Putamen (tissue), 1 donor: ENCODE measurements at places on chromosomes 11 and 22.

- no peak for DNase-seq
These were observed 132.5 kb downstream of the CACNA1I start for GRCh38 chr22:39703091-39703490.

- DNase-seq, result peak; percentile 16
These were observed 808 bp upstream of the MSANTD2 start for GRCh38 chr11:124801014-124801413.

DNA sequence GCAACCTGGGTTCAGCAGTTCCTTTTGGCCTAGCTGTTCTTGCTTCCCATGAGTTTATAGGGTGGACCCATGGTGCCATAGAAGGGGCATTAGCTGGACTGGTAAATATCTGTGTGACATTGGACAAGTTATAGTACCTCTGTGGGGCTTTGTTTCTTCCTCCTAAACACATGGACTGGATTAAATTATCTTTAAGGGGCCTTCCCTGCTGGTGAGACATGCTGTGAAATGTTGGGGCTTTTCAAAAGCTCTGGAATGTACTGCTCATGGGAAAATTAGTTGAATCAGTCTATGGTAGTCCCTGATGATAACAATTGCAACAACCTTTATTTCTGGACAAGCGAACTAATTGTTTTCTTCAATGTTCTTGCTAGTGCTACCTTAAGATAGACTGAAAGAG lies 276.2 kb downstream of the BLID start:
- DNase-seq, result no peak

GRCh38 chr11:99098751-99099150 lies 78.0 kb downstream of the CNTN5 start:
- DNase-seq, result no peak

DNA sequence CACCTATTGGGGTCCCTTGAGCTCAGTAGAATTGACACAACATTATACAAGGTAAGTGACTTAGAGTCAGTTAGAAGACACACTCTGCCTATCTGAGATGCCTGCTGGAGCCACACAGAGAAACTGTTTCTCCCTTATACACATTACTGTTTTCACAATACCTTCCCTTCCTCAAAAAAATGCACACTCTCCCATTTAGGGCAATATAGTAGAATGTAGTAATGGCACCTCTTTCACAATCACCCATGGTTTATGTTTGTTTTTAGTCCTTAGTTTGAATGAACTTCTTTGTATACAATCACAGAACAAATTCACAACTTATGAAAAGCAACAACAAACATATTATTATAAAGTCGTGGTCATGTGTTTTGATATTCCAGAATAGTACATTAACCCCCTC lies 14.3 kb downstream of the OR52H1 start:
- no peak for DNase-seq

DNA sequence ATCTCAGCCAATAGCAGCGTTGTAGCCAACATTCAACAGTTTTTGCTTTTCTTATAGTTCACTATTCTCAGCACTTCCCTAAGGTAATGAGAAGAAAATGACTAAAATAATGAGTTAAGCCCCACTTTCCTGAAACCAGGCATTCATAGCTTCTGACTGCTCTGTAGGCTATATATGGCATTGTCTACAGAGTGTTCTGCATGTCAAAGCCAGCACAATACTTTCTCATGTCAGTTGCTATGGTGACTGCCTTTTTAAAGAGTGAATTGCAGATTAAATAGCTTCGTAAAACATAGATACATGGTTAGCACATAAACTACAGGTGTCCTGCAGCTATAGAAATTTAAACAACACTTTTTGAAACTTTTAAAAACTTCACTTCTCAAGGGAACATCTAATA lies 1256.1 kb upstream of the CNTN5 start:
- no peak for DNase-seq

- no peak for DNase-seq
These were observed 34.9 kb upstream of the CD82 start for GRCh38 chr11:44530413-44531115.

- DNase-seq, result peak; percentile 65
These were observed 1.9 kb downstream of the ELMOD1 start for GRCh38 chr11:107592813-107593212.

GRCh38 chr22:31160328-31160978 lies 471 bp downstream of the RNF185 start:
- peak; percentile 20 for DNase-seq

DNA sequence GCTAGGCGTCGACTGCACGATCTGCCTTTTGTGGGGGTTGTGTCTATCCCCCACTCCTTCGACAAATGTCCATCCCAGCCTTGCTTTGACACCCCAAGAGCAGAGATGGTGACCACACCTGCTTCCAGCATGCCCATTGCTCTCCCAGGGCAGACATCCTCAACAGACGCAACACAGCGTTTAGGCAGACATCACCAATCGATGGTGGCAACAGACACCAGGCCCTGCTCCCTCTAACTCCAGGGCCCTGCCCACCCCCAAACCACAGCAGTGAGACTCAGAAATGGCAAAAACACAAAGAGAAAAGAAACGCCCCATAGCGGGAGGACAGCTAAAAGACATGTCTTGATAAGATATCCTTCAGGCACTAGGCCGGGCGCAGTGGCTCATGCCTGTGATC lies 150.9 kb downstream of the CRYBB2 start:
- DNase-seq, result no peak

GRCh38 chr11:206002-206384 lies 1.2 kb downstream of the BET1L start:
- no peak for DNase-seq

DNA sequence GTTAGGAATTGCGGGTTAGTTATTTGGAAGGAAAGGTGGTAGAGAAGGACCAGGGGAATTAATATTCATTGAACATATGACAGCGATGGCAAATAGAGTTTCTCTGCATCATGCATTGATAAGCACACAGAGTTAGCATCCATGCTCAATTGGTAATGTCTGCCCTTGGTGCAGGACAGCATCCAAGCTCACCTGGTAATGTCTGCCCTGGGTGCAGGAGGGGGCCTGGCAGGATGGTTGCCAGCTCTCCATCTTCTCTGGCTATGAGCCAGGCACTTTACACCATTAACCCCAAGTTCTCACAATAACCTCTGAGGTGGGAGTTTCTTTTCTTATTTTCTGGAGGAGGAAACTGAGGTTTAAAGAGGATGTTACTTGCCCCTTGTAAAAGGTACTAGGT lies 50.4 kb upstream of the RBFOX2 start:
- DNase-seq, result no peak

DNA sequence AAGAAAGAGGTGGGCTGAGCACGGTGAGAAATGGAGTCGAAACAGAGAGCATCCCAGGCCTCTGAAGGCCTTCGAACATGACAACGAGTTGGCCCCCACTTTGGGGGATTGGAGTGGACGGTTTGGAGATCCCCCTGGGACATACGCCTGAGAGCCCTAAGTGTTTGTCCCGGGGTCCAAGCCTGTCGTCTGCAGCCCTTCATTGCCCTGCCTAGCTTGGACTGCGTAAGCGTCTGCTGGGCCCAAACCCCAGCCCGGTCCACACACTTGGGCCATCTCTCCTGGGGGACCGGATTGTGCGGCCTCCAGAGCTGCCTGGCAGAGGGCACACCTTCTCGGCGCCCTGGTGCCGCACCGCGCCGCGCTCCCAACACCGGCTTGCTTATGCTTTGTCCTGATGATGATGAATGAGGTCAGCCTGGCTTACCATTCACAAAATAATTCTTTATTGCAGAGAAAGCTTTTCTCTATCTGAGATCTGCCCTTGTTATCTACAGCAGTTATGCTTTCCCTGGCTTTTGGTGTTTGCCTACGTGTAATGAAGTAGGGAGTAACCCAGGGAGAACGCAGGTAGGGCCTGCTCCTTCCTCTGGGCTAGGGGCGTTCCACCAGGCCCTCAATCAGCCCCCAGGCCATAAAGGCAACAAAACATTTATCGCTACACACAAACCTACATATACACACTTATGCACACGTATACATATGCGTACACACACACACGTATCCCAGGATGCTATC lies 85.9 kb upstream of the PPARA start:
- no peak for DNase-seq

- DNase-seq, result no peak
These were observed 6.3 kb upstream of the NDUFV1 start for GRCh38 chr11:67600324-67601029.

- no peak for DNase-seq
These were observed 4.7 kb downstream of the PRCP start for GRCh38 chr11:82895437-82896091.

DNA sequence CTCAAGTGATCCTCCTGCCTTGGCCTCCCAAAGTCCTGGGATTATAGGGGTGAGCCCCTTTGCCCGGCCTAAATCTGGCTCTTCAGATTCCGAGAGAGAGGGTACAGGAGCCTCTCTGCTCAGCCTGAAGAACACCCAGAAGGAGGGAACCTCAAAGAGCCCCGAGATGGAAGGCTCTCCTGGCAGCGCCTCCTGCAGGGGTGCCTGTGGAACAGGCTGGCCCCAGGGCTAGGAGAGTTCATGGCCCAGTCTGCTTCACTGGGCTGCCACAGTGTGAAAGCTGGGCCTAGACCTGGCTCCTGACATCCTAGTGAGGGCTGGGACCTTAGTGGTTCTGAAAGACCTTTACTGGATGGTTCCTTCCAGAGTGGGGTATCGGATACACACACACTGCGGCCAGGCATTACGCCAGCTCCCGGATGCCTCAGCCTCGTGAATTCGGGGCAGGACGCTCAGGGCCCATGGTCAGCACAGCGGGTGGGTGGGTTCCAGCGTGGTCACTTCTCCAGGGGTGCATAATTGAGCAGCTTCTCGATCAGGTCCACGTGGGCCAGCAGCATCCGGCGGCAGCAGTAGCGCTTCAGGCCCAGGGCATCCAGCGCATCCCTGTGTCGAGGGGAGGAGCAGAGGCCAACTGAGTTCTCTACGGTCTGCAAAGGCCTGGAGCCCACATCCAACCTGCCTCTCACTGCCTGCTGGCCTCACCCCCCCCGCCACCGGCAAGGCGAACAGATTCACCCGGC lies 2.3 kb downstream of the POLR2L start:
- DNase-seq, result no peak

DNA sequence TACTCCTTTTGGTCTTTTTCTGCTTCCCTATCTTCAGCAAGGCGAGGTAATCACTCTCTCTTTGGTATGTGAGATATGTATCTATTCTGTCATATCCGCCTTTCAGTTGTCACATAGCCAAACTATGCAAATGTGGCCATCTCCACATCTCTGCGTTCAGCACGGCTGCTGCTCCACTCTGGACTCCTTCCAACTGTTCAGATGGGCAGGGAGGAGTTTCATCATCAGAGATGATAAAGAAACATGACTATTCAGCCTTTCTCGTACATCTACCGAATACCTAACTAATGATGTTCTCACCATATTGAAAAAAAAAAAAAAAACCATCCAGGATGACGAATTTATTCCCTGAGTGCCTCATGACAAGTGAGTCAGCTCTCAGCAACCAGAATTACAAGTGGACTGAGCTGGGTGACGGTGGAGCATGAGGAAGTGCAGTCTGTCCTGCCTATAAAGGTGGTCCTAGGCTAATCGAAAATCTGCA lies 899.6 kb downstream of the OPCML start:
- DNase-seq, result no peak

DNA sequence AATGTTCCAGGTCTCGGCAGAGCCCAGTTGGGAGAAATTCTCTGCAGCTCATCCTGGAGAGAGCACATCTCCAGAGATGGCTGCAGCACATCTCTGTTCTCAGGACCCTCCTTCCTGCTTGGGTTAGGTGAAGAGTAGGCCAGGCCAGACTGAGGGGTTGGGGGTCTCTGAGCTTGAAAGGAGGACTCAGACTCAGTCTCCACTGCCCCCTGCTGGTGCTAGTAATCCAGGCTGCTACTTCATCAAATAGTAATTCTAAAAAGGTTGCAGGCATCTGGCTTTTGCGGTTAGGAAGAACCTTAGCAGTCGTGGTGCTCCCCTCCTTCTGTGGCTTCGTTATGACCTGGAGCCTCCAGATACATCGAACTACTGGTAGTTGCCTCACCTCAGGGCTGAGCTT lies 9.7 kb downstream of the TUB start:
- DNase-seq, result no peak

GRCh38 chr11:71356904-71357303 lies 91.3 kb downstream of the DHCR7 start:
- DNase-seq, result no peak

GRCh38 chr11:60984149-60984548 lies 12.7 kb downstream of the CD6 start:
- no peak for DNase-seq

DNA sequence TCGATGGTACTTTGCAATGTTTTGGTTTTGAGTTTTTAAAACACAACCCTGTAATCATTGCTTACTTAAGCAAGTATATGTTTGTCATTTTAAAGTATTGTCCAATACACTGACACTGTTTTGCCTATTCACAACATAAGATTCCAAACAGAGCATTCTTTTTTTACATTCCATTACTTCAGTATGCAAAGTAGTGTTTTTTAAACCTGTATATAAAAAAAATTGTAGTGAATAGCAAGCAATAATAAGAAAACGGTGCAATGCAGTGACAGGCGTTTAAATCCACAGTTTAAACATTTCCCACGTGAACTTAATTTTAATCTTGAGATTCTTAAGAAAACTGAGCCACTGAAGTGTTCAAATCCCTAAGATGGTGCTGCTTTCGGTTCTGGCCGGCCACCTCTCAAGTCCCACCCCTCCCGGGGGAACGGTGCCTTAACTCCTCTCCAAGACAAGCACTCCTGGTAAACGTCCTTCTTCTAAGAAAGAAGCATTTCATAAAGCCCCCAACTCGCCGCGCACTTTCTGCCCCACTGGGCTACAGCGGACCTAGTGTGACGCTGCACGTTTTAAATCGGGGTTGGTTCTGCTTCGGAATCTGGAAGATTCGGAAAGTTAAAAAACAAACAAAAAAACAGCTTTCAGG lies 2.9 kb downstream of the PGR start:
- peak; percentile 7 for DNase-seq

DNA sequence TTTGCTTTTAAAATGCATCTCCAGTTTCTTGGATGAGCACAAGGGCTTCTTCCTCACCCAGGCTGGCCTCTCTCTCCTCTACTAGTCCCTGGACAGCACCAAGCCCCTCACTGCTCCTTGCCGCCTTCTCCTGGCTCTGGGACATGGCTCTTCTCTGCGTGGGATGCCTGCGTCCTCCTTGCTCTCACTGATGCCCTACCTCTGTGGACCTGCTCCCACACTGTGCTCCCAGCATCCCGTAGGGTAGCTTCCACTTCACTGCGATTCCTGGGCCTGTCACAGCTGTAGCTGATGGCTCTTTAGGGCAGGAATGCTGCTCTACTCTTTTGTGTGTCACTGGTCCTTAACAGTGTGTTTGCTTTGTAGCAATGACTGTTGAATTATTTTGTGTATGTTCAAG lies 136.3 kb downstream of the SNX19 start:
- no peak for DNase-seq
